ENCODE measurements at places on chromosomes 3 and 15.

DNA sequence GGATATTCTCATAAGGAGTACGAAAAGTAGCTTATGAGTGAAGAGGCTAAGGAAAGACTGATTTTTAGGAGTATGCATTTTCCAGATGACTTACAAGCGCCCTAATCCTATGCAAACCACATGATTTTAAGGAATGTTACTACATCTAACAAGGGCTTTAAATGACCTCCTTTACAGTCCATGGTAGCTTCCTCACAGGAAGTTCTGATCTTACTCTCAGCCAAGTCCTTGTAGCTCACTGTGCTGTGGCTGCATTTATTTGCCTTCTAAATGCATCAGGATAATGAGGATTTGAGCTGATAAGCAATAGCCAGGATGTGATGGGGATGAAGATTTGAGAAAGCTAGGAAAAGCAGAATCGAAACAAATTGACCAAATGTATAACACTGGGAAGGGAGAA is 896.0 kb downstream of the MCTP2 start:
- no peak for DNase-seq

DNA sequence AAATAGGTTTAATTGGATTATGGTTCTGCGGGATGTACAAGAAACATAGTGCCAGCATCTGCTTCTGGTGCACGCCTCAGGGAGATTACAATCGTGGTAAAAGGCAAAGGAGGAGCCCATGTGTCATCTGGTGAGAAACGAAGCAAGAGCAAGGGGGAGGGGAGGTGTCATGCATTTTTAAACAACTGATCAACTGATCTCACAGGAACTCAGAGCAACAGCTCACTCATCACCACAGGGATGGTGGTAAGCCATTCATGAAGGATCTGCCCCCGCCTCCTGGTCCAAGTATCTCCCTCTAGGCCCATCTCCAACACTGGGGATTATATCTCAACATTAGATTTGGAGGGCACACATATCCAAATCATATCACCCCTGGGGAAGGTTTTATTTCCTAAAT is 42.1 kb upstream of the FGF7 start:
- DNase-seq: no peak

- no peak for DNase-seq
Observed at GRCh38 chr3:8464668-8465067, 37.0 kb upstream of the LMCD1 start.

- no peak for DNase-seq
Observed at GRCh38 chr3:72379500-72380187, 468.6 kb downstream of the SHQ1 start.

DNA sequence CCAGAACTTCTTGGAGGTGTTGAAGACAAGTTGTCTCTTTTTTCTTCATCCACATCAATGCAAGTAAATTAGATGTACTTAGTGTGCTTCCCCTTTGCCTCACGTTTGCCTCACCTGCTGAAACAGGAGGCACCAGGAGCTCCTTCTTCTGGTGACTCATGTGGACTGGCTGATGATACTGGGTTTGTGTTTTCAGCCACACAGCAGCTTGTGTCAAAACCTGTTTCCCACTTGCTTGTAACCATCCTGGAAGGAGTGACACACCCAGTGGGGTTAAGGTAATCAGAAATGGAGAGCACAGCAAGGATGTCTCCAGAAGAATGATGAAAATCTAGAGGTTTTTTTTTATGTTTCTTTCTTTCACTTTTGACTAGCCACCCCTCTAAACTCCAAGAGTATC is 143.3 kb upstream of the RBMS3 start:
- DNase-seq: peak; percentile 9
